ENCODE measurements at places on chromosomes 7 and 10. TPM values are rescaled to one million over a fixed set of nuclear protein-coding genes. Genes with fewer than 3 reads are reported as not detected.

GRCh38 chr7:125195156-125195555, 265.5 kb upstream of the POT1 start:
- H3K27me3 ChIP-seq: no peaks in the 10 kb centered on the region
- no peak overlapping the region for H3K4me3 ChIP-seq
- H3K36me3 ChIP-seq: no peaks in the 10 kb centered on the region

DNA sequence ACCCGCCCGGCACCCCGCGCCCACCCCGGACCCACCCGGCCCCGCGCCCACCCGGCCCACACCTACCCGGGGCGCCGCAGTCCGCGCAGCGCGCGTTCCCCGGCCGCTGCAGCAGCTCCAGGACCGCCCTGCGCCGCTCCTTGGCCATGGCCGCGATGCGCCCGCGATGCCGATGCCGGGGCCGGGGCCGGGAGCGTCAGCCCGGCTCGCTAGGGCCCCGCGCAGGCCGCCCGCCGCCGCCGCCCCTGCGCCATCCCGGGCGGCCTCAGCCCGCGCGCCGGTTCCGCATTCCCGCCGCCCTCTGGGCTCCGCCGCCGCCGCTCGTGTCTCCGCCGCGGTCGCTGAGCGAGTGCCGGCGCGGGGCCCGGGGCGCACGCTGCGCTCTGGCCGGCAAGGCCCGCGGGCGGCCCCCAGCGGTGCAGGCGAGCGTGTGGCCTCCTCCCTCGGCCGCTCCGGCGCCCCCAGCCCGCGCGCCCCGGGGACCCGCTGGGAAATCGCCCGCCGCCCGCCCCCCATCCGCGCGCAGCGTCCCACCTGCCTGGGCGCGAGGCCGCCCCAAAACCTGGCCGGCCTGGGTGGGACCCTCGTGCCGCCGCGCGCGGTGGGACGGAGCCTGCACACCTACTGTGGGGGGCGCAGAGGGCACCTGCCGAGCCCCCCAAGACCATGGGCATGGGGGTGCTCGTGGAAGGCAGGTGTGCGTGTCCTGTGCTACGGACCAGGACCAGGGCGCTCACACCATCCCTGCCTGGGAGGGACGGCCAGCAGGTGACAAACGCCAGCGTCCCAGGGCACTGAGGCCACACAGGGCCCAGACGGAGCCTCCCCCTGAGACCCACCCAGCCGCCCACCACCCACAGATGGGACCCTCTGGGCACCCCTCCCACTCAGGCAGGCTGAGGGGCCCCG, at the start of gene ADAP1:
Gene ADAP1 (minus strand): TSS at position 351 of the 909 bp plus-strand sequence. CDS start 203 bp downstream, at position 148.
- peak; percentile 81 for DNase-seq
- no peak within 1 kb of the TSS for H3K4me3 ChIP-seq
- peaks cover 18% of the 10 kb centered on the region for H3K4me1 ChIP-seq
- peak within 1 kb of the TSS; percentile 71 for H3K27ac ChIP-seq
- H3K27me3 ChIP-seq: no peaks in the 10 kb centered on the region

- H3K4me1 ChIP-seq: no peaks in the 10 kb centered on the region
- no peak overlapping the region for H3K4me3 ChIP-seq
- H3K36me3 ChIP-seq: no peaks in the 10 kb centered on the region
- no peak for DNase-seq
Measured at GRCh38 chr10:86007171-86007570, 359.4 kb downstream of the GRID1 start.

DNA sequence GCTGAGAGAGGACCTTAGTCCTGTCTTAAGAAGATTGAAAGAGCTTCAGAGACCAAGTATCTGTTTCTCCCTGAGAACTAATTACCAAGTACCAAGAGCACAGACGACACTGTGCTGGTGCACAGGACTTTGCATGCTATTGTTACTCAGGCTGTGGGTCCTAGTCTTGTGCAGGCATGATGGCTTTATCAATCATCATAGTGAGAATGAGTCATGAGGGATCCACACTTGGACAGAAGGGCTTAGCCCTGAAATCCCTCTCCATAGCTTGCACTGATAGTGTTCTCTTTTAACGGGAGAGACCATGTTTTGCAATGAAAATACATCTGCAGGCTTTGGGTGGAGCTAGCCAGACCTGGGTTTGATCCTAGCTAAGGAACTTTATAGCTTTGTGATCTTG, 93.3 kb downstream of the SORCS3 start:
- H3K4me3 ChIP-seq: no peak overlapping the region
- no peak for DNase-seq
- H3K4me1 ChIP-seq: no peaks in the 10 kb centered on the region

DNA sequence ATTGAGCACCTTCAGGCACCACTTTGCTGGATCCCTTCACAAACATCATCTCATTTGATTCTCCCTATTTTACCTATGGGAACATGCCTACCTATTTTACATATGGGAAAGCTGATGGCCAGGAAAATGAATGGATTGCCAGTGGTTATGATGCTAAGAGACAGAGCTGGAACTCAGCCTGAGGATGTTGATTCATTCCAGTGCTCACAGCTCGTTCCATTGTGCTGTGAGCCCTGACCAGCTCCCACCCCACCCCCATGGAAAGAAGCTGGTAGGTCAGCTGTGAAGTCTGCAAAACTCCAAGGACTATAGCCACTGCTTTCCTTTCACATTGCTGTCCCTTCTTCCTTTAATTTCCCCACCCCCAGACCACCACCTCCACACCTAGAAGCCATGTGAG, 9.6 kb downstream of the UBTD1 start:
- H3K27ac ChIP-seq: no peak overlapping the region
- peaks cover 3% of the 10 kb centered on the region for H3K4me1 ChIP-seq
- H3K4me3 ChIP-seq: no peak overlapping the region
- H3K27me3 ChIP-seq: no peaks in the 10 kb centered on the region
- H3K36me3 ChIP-seq: no peaks in the 10 kb centered on the region
- no peak for DNase-seq

DNA sequence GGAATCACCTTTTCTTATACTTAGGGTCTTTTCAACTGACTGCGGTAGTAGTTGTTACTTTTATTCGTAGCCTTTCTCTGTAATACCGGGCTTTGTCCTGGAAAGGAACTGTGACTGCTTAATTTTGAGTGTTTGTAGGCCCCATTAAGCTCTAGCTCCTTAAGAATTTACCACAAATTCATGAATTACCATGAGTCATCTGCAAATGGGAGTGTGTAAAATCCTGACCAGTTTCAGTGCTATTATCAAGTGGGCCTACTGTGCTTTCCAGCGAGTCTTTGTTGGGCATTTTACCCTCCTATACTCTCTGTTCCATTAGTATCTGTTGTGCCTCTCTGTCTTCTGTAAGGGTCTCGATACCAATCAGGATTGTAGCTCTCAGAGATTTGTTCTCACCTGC, 49.7 kb downstream of the ZMYND11 start:
- no peak overlapping the region for H3K27ac ChIP-seq
- H3K36me3 ChIP-seq: peaks cover 4% of the 10 kb centered on the region
- H3K27me3 ChIP-seq: no peaks in the 10 kb centered on the region
- no peak for DNase-seq
- no peak overlapping the region for H3K4me3 ChIP-seq

- H3K36me3 ChIP-seq: no peaks in the 10 kb centered on the region
- no peaks in the 10 kb centered on the region for H3K27me3 ChIP-seq
- no peaks in the 10 kb centered on the region for H3K4me1 ChIP-seq
Measured at GRCh38 chr10:2121929-2122328, 384.6 kb upstream of the ADARB2 start.

Gene MSMB
- not detected for total RNA-seq
